ENCODE measurements at places on chromosomes 13 and 19.

GRCh38 chr13:60427285-60427684 lies 30.3 kb downstream of the TDRD3 start:
- no peak for DNase-seq

GRCh38 chr13:96958286-96958891 lies 35.9 kb downstream of the OXGR1 start:
- no peak for DNase-seq

- DNase-seq = no peak
Observed at GRCh38 chr19:42547929-42548328, 19.6 kb upstream of the CEACAM1 start.

- DNase-seq = no peak
Observed at GRCh38 chr19:35445826-35446593, 2.0 kb upstream of the FFAR2 start.

- DNase-seq = no peak
Observed at GRCh38 chr19:10823690-10824089, 12.3 kb downstream of the TMED1 start.

DNA sequence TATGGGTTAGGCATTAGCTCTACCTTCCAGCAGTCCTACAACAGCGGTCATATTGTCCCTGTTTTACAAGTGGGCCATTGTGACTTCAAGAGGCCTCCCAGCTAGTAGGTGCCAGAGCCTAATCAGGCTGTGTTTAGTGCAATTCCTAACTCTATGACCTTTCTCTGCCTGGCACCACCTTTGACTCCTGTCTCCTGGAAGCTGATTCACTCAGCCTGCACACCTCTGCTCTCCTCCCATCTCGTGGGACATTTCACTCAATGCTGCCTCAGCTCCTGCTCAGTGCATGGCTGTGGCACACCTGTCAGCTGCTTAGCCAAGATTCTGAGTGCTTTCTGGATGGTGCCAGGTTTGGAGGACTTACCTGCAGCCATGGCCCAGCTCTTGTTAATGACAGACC lies 9.5 kb upstream of the GJB6 start:
- no peak for DNase-seq

DNA sequence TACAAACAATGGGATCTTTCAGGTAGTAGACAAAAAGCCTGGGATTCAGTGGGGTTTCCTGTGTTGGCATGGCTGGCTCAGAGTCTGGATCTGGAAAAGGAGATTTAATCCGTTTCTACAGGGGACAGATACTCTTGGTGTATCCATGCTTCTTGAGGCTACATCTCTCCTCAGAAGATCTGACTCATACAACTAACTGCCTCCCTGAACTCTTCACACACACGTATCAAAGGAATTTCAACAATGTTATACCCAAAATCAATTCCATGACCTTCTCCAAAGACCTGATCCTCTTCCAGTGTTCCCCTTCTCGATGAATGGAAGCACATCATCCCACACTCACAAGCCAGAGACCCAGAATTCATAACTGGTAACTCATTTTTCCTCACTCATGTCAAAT lies 435.3 kb upstream of the NBEA start:
- no peak for DNase-seq

DNA sequence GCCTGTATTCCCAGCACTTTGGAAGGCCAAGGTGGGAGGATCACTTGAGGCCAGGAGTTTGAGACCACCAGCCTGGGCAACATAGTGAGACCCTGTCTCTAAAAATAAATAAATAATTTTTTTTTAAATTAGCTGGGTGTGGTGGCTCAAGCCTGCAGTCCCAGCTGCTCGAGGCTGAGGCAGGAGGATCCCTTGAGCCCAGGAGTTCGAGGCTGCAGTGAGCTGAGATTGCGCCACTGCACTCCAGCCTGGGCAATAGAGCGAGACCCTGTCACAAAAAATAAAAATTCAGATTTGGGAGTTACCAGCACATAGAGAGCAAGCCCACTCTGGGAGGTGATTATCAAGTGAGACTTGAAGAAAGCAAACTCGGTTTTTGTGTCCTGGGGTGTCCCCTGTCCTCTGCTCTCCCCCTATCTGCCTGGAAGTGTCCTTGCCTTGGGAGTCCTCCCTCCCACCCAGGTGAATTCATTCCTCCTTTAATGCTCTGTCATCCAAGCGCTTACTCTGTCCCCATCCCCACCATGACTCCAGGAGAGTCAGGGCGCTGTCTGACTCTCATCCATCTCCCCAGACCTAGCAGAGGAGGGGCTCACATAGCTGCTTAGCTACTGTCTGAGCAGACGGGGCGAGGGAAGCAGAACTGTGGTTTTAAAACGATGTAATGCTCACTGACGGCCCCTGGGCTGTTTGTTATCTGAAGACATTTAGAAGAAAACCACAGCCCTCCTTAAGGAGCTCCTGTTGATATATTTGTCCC lies 146.8 kb downstream of the STK24 start:
- DNase-seq = no peak

DNA sequence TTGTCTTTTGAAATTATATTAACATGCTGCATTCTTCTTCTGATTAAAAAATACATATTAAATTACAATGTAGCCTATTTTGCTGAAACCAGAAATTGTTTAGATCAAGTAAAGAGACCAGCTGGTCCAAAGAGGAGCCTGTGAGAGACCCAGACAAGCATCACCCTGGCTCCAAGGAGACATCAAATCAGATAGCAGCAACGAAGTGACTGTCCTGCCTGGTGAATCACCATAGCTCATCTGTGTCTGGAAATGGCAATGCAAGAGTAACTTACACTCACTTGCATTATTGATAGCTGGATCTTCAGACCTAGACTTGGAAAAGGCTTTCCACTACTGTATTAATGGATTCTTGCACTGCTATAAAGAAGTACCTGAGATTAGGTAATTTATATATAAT lies 169.1 kb downstream of the KCTD12 start:
- DNase-seq = no peak

- no peak for DNase-seq
Observed at GRCh38 chr19:11435833-11436313, 438 bp downstream of the PRKCSH start.

DNA sequence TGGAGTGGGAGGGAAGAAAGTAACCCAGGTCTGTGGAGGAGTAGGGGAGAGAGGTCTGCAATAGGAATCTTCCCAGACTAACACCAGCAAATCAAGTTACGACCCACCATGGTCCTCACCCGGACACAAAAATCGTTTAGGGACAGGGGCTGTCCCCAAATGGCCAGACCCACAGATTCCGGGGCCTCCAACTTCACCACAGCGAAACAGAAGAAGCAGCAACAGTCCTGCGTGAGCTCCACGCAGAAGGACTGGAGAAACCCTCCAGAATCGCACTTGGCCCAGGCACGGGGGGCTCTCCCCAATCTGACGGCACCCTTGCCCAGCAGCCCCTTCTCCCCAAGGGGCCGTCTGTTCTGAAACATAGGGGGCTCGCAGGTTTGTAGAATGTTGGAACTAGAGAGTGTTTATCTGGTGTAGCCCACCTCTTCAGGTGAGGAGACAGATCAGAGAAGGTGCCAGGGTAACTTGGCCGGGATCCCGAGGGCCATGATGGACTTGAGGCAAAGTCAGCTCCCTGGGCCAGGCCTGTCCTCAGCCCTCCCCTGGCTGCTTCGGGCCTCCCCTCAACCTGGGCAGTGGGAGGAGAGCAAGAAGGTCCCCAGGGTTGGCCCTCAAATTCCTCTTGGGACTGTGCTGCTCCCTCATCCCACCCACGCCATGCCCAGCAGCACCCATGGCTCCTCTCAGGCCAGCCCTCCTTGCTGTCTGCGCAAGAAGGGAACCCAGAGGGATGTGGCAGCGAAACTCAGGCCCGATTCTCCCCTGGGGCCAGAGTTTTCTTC lies 82.5 kb upstream of the GPR183 start:
- DNase-seq = no peak

DNA sequence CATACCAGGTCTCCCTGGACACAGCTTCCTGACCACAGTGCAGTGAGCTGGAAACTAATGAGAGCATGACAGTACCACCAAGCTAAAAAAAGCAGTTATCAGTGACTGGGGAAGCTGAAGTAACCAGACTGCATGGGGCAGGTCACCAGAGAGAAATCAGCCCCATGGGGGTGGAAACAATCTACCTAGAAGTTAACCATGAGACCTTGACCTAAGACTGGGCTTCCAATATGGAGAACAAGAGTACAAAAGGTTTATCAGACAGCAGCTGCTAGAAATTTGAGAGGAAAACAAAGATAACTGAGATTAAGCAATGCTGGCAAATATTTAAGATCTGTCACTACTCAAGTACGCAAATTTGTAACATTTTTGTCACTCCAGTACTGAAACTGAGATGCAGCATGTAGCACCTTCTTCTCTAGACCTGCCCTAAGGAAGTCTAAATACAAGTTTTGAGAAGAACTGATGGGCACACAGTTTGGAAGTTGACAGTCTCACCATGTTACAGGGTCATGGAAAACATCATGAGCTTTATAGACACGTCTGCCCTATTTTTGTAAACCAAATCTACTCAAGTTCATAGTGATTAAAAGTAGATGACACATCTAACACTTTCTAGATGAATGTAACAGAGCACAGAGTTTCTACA lies 2641.8 kb upstream of the PCDH20 start:
- no peak for DNase-seq

DNA sequence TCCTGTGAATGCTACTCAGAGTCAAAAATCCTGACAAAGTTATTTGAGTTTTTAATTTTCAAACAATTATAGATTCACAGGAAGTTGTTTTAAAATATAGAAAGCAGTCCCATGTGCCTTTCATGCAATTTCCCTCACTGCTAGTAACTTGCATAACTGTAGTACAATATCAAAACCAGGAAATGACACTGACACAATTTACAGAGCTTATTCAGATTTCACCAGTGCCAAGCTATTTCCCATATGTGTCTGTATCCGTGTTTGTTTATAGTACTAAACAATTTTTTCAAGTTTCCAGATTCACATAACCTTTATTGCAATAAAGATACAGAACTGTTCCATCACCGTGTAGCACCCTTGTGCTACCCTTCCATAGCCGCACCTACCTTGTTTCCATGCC lies 934.6 kb downstream of the PCDH17 start:
- no peak for DNase-seq

DNA sequence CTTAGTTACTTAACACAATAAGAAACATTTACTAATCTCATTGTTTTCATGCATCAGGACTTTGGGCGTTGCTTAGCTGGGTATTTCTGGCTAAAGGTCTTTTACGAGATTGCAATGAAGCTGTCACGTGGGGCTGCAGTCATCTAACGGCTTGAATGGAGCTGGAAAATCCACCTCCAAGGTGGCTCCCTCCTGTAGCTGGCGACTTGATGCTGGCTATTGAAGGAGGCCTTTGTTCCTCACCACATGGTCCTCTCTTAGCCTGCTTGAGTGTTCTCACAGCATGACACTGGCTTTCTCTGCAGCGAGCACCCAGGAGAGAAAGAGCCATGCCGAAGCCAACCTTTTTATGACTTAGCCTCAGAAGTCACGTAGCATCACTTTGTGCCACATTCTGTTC lies 92.0 kb downstream of the NHLRC3 start:
- no peak for DNase-seq

GRCh38 chr19:44726465-44726864 lies 22.0 kb upstream of the BCL3 start:
- DNase-seq = no peak

- no peak for DNase-seq
Observed at GRCh38 chr19:30087381-30088138, 145.5 kb downstream of the URI1 start.

Data from stimulated activated CD8-positive, alpha-beta memory T cell treated with anti-CD3 and anti-CD28 coated beads, Interleukin-15, amount 100 ng/mL, for 4 hours (primary cell).